Thoracic aorta (tissue), 2 donors: ENCODE measurements at places on chromosomes 12 and 14.

GRCh38 chr14:106802413-106803364 lies 1276.3 kb downstream of the TMEM121 start:
- H3K4me3 ChIP-seq: no peak overlapping the region
- H3K4me1 ChIP-seq: no peaks in the 10 kb centered on the region
- no peaks in the 10 kb centered on the region for H3K36me3 ChIP-seq
- H3K27me3 ChIP-seq: no peaks in the 10 kb centered on the region

GRCh38 chr12:95784915-95785314 lies 5.6 kb downstream of the NTN4 start:
- no peak overlapping the region for H3K27ac ChIP-seq
- no peak for DNase-seq
- no peak overlapping the region for H3K4me3 ChIP-seq

GRCh38 chr14:88882236-88882635 lies 57.8 kb downstream of the TTC8 start:
- DNase-seq: no peak
- H3K27me3 ChIP-seq: no peaks in the 10 kb centered on the region
- no peak overlapping the region for H3K4me3 ChIP-seq

- no peaks in the 10 kb centered on the region for H3K36me3 ChIP-seq
- DNase-seq: no peak
- no peaks in the 10 kb centered on the region for H3K27me3 ChIP-seq
These were observed 235.9 kb upstream of the KITLG start for GRCh38 chr12:88816201-88816600.

- H3K27me3 ChIP-seq: no peaks in the 10 kb centered on the region
- H3K36me3 ChIP-seq: no peaks in the 10 kb centered on the region
- no peaks in the 10 kb centered on the region for H3K4me1 ChIP-seq
- no peak overlapping the region for H3K4me3 ChIP-seq
- no peak for DNase-seq
These were observed 127.4 kb upstream of the ARHGAP5 start for GRCh38 chr14:31949709-31950108.

- H3K27me3 ChIP-seq: no peaks in the 10 kb centered on the region
- H3K27ac ChIP-seq: no peak overlapping the region
- H3K4me3 ChIP-seq: no peak overlapping the region
- H3K36me3 ChIP-seq: no peaks in the 10 kb centered on the region
- no peaks in the 10 kb centered on the region for H3K4me1 ChIP-seq
These were observed 20.0 kb upstream of the FICD start for GRCh38 chr12:108495054-108495453.

GRCh38 chr12:65229441-65229840 lies 49.0 kb upstream of the MSRB3 start:
- peaks cover 3% of the 10 kb centered on the region for H3K4me1 ChIP-seq
- no peak for DNase-seq
- H3K27ac ChIP-seq: no peak overlapping the region
- no peak overlapping the region for H3K4me3 ChIP-seq
- H3K36me3 ChIP-seq: peaks cover 2% of the 10 kb centered on the region
- no peaks in the 10 kb centered on the region for H3K27me3 ChIP-seq

- no peak overlapping the region for H3K27ac ChIP-seq
- DNase-seq: no peak
- no peaks in the 10 kb centered on the region for H3K36me3 ChIP-seq
- H3K27me3 ChIP-seq: peaks cover 4% of the 10 kb centered on the region
These were observed 26.4 kb downstream of the FAM222A start for GRCh38 chr12:109739747-109740693.
